ENCODE measurements at places on chromosomes 4 and X. TPM values are rescaled to one million over a fixed set of nuclear protein-coding genes. Genes with fewer than 3 reads are reported as not detected.
A peak's percentile ranks its signal among the peaks of the same experiment; 100 is the strongest.

DNA sequence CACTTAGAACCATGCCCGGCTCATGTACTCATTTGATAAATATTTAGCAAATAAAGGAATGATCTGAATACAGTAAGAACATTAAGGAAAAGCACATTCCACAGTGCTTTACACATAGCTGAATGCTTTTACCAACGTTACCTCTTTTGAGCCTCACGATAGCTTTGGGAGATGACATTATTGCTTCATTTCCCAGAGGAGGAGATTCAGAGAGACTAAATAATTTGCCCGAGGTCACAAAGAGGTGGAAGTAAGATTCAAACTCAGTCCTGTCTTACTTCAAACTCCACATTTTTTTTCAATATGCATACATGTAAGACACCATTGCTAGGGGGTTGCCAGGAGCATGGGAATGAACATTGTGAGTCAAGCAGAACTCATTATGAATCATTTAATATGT is 538.5 kb downstream of the BCOR start:
- DNase-seq, result no peak

DNA sequence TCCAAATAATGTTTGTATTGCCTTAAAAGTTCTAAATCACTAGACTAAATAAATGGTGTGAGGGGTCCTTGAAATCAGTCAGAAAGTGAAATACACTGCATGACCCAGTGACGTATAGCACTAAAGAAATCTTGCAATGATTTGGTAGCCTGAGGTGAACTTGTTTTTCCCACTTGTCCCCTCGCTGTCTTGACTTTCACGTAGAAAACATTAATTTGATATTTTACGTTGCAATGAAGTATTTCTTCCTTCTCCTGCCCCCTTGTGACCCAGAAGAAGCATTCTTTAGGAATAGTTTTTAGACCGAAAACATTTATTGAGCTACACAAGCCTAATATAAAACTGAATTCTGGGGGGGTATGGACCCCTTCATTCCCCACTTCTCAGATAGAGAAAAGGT is 3.7 kb downstream of the KLB start:
- no peak for DNase-seq

- DNase-seq, result no peak
Observed at GRCh38 chr4:59729321-59729720, 1470.8 kb upstream of the ADGRL3 start.

- DNase-seq, result no peak
Observed at GRCh38 chr4:38226170-38226569, 266.0 kb downstream of the PTTG2 start.

DNA sequence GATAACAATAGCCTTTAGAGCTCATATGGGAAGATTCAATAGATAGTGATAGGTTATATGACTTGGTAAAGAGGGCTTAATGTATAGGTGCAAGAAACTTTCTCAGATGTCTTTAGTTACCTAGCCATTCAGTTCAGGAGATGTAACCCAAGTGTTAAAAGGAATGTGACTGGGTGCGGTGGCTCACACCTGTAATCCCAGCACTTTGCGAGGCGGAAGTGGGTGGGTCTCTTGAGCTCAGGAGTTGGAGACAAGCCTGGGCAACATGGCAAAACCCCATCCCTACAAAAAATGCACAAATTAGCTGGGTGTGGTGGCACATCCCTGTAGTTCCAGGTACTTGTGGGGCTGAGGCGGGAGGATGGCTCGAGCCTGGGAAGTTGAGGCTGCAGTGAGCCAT is 7.9 kb downstream of the TET2 start:
- DNase-seq, result no peak

DNA sequence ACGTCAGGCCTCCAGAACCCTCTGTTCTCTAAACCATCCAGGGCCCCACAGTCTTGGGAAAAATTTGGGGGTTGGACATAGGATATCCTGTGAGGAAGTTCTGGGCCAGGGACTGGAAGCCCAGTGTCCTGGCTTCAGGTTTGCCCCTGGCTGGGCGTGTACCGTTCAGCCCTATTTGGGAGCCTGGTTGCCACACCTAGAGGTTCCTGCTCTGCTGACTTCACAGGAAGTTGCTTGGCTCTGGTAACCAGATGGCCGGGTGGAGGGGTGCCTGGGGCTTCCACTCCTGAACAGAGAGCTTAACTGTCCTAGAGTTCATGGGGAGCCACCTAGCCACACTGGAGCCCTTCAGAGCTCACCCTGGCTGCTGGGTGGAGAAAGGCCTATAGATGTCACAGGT is 1.1 kb downstream of the TAFAZZIN start:
- peak; percentile 76 for DNase-seq

GRCh38 chr4:173187732-173188131 is 19.1 kb downstream of the GALNT7 start:
- no peak for DNase-seq

DNA sequence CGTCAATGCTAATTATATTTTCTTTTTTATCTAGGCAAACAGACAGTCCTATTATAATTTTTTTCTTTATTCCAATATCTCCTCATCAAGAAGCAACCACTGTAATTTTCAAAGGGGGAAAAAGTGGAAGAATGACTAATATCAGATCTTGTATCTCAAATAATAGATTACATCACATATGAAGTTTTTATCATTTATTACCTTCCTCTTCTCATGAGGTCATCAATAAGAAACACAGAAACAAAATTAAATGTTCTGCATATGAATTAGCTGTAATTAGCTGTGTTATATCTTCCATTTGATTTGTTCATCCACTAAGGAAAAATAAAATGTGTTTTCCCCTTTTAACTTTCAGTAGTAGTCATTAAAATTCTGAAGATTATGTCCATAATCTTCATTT is 14.3 kb downstream of the PRSS12 start:
- no peak for DNase-seq

DNA sequence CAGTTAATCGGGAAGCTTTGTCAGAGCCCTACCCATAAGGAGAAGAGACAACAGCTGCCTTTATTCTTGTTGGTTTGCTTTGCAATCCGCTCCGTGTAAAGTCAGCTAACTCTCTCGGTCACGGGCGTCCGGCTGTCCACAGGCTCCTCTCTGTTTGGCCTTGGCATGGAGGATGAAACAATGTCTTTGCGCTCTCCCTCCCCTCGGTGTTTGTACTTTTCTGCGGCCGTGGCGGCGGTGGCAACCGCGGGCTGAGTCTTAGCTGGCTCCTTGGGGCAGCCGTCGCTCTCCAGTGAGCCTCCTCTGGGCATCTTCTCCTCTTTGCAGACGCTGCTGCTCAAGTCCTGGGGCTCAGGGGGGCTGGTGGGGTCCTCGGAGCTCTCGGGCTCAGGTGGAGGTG is 10.6 kb upstream of the IRAK1 start:
- no peak for DNase-seq

GRCh38 chrX:1434871-1435240 is 17.9 kb downstream of the ASMTL start:
- DNase-seq, result no peak

DNA sequence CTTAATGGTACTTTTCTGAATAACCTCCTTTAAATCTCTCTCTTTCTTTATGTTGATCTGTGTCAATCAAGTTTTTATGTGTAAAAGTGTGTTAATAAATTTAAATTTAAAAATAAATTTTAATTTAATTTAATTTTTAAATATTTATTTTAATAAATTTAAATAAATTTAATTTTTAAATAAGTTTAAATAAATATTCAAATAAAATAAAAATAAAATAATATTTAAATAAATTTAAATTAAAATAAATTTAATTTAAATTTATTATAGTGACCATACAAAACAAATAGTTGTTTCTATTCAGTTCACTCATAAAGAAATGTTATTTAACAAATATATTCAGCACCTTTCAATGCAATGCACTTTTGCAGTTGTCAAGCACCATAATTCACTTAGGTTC is 146.9 kb downstream of the GRID2 start:
- DNase-seq, result no peak

DNA sequence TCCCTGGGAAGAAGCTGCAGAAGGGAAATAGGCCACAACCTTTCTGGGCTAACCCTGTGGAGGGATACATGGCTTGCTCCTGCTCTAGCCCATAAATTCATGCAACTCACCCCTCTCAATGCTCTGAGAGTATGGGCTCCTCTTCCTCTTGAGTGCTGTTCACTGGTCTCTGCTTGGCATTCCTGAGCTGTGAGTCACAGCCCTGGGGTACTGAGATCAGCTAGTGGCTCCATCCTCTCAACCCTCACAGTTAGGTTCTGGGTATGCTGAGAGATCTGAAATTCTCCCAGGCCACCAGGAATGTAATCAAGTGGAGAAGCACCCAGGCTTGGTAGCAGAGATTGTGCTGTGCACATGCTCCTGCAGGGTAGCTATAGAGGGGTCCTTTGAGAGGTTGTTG is 60.6 kb upstream of the SPANXN2 start:
- DNase-seq, result no peak

Gene NPY2R
- under 0.01 TPM for total RNA-seq

Gene KCTD8
- total RNA-seq, result under 0.01 TPM

Gene AR
- total RNA-seq, result 8.6 TPM

Gene SSX2
- not detected for total RNA-seq

Gene SLC34A2
- not detected for total RNA-seq

Gene ANOS1
- total RNA-seq, result 0.27 TPM

Gene RHOXF1
- not detected for total RNA-seq
